ENCODE measurements at places on chromosomes 11 and 22.
A peak's percentile ranks its signal among the peaks of the same experiment; 100 is the strongest.

DNA sequence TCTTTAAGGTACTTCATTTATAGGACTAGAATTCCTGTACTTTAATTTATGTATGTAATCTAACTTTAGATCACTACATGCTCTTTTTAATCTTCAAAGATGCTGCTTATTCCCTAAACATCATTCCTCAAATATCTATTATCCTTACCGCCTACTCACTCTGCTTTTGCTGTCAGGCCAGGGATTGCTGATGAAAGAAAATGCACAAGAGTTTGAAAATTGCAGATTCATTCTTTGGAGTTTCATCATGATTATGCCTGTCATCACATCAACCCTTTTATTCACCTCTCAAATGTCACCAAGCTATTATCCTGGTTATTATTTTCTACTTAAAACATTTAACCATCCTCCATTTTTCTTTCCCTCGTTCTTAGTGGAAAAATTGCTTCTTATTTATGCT is 802.7 kb downstream of the METTL15 start:
- no peak overlapping the region for H3K27ac ChIP-seq
- H3K4me1 ChIP-seq: no peaks in the 10 kb centered on the region
- H3K36me3 ChIP-seq: no peaks in the 10 kb centered on the region
- H3K4me3 ChIP-seq: no peak overlapping the region

- no peak overlapping the region for H3K27ac ChIP-seq
- H3K4me1 ChIP-seq: peaks cover 4% of the 10 kb centered on the region
- H3K4me3 ChIP-seq: no peak overlapping the region
- DNase-seq: no peak
These were observed 3.5 kb upstream of the TCF20 start for GRCh38 chr22:42273855-42274451.

DNA sequence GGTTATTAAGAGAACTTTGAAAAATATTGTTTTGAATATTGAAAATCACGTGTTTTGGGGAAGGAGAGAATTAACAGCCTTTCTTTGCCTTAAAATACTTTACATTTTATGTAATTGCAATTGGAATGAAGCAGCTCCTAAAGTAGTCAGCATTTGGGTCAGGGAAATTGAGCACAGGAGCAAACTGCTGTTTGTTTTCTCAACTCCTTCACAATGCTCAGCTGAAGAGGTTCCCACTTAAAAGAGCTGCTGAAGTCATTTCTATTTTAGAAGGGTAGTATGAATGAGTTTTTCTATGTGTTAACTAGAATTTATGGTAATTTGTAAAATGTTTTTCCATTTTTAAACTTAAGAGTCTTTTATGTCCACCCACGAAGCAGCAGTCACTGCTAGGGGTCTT is 8.1 kb upstream of the UCP2 start:
- H3K4me1 ChIP-seq: no peaks in the 10 kb centered on the region
- no peaks in the 10 kb centered on the region for H3K36me3 ChIP-seq
- H3K27me3 ChIP-seq: no peaks in the 10 kb centered on the region

DNA sequence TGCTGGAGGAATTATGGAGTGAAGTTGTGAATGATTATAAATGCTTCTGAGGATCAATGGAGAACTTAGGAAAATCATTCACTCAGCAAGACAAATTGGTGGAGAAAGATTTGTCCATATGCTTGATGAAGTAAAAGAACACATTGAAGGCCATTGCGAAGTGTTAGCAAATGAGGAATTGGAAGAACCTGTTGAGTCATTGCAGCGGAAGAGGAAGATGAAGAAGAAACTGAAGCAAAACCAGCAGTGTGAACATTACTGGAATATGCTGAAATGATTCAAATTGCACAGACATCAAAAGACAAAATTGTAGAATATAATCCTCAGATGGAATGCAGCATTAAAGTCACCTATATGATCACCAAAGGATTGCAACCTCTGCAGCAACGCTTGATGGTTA is 168.1 kb downstream of the ADAMTS15 start:
- H3K4me1 ChIP-seq: no peaks in the 10 kb centered on the region
- H3K27ac ChIP-seq: no peak overlapping the region
- H3K36me3 ChIP-seq: no peaks in the 10 kb centered on the region
- H3K27me3 ChIP-seq: no peaks in the 10 kb centered on the region
- no peak overlapping the region for H3K4me3 ChIP-seq

- peaks cover 7% of the 10 kb centered on the region for H3K4me1 ChIP-seq
- no peak for DNase-seq
- H3K27me3 ChIP-seq: no peaks in the 10 kb centered on the region
- no peak overlapping the region for H3K4me3 ChIP-seq
These were observed 60.3 kb downstream of the IRAG1 start for GRCh38 chr11:10633261-10633660.

- H3K4me1 ChIP-seq: peaks cover 52% of the 10 kb centered on the region
- H3K27ac ChIP-seq: peak overlapping the region; percentile 89
- H3K4me3 ChIP-seq: no peak overlapping the region
- no peaks in the 10 kb centered on the region for H3K36me3 ChIP-seq
These were observed 57.4 kb downstream of the IGLL1 start for GRCh38 chr22:23522623-23523251.

DNA sequence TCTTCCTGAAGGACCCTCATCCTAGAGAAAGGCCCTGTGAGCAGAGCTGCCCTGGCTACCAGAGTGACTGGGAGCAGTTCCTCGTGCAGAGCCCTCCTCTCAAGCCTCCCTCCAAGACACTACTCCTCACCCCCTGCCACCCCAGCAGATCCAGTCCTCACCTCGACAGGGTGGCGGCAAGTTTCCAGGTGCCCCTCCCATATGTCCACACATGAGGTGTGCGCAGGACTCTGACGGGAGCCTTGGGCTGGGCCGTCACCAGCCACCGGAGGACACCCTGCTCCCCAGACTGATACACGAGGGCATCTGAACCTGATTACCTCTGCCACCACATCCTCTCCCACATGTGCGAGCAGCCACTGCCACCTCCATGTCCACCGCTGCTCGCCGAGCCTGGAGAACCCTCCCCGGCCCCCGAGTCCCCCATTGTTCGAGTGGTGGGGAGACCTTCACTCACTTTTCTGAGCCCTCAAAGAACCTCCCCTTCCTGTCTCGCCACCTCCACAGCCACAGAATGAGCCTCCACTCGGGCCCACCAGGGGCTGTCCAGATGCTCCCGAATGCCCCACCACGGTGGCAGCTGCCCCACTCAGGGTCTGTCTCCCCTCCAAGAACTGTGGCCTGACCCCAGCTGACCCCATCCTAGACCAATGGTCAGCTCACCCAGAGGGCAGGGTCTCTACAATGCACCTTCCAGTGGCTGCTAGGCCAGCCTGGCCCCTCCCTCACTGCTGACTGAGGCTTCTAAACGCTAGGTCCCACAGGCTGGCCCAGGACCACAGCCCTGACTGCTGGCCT is 62.5 kb downstream of the DGCR2 start:
- peaks cover 17% of the 10 kb centered on the region for H3K4me1 ChIP-seq
- H3K4me3 ChIP-seq: no peak overlapping the region
- H3K36me3 ChIP-seq: peaks cover 77% of the 10 kb centered on the region
- H3K27ac ChIP-seq: no peak overlapping the region
- H3K27me3 ChIP-seq: no peaks in the 10 kb centered on the region
